ENCODE measurements at places on chromosomes 1 and 21.

DNA sequence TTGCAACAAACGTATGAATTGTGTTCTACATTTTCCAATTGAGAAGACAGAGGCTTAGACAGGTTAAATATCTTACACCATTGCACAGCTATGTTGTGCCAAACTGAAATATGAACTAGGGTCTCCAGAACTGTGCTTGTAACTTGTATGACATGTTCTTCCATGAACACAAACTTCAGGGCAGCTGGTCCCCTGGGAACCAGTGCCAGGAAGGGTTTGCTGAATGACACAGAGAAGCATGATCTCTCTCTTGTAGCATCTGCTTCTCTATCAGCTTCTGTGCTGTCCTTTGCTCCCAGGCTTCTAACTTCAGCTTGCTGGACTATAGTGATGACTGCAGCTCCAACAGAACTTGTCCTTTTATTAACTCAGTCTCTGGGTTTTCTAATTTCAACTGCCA, 385.5 kb downstream of the SIPA1L2 start:
- DNase-seq: no peak

- no peak for DNase-seq
Measured at GRCh38 chr1:15038232-15039016, 115.1 kb upstream of the TMEM51 start.

GRCh38 chr1:70319750-70320149, 34.8 kb downstream of the ANKRD13C start:
- DNase-seq: no peak

- no peak for DNase-seq
Measured at GRCh38 chr1:201730611-201731010, 98.3 kb upstream of the IPO9 start.

- DNase-seq: no peak
Measured at GRCh38 chr1:7516341-7516740, 254.8 kb upstream of the VAMP3 start.

DNA sequence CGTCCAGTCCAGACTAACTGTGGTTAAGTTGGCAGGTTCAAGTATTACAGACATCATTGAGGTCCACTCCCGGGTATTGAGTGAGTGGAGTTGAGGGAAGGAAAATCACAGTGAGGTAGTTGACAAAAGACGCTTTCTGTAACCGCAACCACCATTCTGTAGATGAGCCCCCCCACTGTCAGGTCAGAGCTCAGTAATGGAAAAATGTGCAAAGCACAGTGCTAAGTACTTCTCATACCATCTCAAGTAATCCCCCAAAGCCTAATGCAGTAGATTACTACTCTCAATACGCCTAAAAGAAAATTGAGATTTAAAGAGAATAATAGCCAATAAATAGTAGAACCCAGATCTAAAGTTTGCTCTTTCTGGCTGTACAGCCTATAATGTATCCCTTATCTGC, 522.8 kb downstream of the LMO4 start:
- DNase-seq: no peak

- DNase-seq: no peak
Measured at GRCh38 chr1:226248091-226248490, 24.6 kb downstream of the MIXL1 start.

- DNase-seq: no peak
Measured at GRCh38 chr1:155529929-155530328, 32.7 kb downstream of the ASH1L start.

DNA sequence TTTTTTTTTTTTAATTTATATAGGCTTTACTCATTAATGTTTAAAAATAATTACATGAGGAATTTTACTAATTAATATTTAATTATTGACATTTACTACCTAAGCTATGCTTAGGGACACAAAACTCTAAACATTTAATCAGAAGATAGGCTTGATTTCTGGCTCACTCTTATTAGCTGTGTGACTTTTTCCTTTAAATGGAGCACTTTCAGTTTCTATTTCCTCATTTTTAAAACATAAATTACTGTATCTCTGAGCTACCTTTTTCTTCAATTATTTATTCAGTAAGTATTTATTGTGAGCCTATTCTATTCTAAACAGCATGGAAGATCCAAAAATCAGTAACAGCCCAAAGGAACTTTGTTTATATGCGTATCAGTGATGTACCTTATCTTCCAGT, 40.5 kb downstream of the MAP3K7CL start:
- DNase-seq: no peak

DNA sequence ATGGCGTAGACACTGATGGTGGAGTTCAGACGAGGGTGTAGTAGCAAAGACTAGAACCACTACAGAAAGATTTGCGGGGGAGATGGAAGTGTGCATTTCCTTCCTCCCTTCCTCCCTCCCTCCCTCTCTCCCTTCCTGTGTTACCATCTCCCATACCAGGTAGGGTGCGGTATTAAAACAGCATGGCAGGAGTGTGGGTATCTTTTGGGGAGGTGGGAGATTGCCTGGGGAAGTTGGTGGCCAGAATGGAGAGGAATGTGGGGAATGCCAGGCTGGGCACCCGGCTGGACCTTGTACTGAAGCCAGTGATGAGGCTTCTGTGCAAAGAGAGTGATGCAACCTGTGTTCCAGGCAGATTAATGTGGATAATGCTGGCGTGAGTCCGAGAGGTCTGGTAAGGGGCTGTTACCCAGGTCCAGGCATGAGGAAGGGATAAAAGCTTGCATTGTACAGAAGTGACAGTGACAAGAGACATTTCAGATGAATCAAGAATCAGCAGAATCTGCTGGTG, 30.3 kb upstream of the PPP2R5A start:
- no peak for DNase-seq

DNA sequence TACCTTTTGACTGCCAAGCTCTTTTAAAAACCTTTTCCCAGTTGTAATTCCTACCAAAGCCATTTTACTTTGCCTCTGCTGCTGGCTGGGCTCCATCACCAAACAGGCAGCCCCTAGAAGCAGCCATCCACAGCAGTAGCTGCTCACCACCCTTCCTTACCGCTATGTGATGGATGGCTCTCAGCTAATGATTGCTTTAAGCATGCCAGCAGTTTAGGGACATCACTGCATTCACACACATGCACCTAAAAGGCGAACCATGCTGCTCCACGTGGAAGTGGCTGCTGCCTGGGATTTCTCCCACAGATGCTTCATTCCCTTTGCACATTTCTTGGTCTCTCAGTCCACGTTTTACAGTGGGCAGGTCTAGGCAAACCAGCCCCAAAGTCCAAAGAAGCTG, 46.3 kb upstream of the PDE9A start:
- DNase-seq: no peak

GRCh38 chr1:114690148-114690547, 5.2 kb downstream of the AMPD1 start:
- DNase-seq: no peak

DNA sequence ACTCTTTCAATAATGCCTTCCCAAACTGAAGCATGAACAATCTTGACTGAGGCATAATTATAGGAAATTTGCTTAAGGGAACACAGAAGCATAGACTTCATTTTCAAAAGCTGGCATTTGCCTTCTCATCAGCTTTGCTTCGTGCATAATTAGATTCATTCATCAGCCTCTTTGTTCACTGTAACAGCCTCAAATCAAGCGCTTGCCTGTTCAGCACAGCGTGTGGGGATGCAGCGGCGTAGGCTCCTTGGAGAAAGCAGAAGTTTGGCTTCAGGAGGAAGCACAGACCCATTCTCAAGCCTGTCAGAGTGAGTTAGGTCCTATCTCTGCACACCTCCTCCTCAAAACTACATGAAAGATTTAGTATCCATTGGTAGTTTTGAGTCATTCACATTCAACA, 246.4 kb upstream of the MAP1LC3C start:
- no peak for DNase-seq

DNA sequence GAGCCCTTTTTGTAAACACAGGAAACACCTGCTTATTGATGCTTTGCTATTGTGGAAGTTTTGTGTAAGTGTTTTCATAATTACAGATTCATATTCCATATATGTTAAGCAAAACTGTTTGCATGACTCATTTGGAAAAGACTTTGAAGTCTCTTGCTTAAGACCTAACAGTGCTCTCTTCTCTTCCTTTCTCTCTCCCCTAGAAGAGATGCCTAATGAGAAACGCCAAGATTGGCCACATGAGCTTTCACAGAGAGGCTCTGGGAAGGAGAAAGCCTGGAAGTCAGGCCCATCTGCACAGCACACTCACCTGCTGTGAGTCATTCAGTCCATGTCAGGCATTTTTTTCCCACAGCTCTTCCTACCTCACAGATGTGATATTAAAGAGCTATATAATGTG, 101.6 kb upstream of the PALMD start:
- no peak for DNase-seq

GRCh38 chr1:46491443-46492268, 2.0 kb downstream of the DMBX1 start:
- no peak for DNase-seq

- no peak for DNase-seq
Measured at GRCh38 chr1:27141266-27142003, 13.5 kb downstream of the SLC9A1 start.

GRCh38 chr1:202599669-202600431, 110.4 kb downstream of the SYT2 start:
- DNase-seq: no peak

DNA sequence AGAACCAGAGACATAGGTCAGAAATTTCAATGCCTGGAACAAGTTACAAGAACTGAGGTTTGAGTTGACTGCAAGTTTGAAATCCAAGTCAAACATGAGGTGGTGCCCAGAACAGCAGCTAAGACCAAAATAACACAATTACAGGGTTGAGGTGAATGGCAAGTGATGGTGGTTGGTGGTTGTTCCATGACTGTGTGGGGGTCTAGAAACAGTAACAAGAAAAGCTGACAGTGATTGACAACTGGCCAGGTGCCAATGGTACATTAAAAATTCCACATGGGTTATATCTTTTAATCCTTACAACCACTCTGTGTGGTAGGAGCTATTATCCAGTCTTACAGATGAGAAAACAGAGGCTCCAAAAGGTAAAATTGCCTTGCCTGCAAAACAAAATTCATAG, 32.0 kb downstream of the RIMS3 start:
- no peak for DNase-seq

GRCh38 chr1:30900931-30901560, 7.5 kb downstream of the SDC3 start:
- no peak for DNase-seq

GRCh38 chr1:4944911-4945310, 290.5 kb downstream of the AJAP1 start:
- DNase-seq: no peak

DNA sequence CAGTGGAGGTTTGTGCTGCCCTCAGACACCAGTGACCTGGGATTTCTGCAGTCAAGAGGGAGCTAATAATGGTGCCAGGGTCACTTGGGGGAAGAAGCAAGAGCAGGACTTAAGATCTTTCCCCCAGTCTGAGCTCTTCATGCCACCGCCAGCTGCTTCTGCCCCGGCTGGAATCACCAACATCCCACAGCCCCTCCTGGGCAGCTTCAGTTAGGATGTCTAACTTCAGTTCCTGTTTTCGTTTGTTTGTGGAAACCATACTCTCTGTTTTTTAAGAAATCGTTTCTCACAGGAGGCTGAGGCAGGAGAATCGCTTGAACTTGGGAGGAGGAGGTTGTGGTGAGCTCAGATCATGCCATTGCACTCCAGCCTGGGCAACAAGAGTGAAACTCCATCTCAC, 25.6 kb upstream of the PRDM2 start:
- DNase-seq: no peak

DNA sequence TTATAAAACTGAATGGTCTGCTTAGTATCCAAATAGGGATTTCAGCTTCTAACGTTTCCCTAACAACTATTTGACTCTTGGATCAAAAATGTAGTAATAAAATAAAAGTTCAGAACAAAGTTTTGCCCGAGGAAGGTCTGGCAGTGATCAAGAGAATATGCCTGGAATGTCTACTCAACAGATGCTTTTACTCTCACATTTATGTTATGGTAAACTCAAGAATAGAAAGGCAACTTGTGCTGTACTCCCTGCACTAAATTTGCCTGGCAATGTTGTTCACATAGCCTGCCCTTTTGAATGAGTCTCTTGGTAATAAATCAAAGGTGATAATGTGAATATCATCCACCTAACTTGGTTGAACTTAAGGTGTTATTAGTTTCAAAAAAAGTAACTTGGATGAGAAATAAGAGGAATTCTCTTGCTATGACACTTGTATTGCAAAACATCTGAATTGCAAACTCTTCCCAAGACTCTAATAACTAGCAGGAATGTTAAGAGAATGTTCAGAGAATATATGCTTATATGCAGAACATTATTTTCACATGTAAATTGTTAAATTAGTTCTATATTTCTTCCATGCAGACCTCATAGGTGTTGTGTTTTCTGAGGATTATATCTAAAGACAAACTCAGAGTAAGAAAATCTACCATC, 215.8 kb downstream of the COL24A1 start:
- DNase-seq: no peak

DNA sequence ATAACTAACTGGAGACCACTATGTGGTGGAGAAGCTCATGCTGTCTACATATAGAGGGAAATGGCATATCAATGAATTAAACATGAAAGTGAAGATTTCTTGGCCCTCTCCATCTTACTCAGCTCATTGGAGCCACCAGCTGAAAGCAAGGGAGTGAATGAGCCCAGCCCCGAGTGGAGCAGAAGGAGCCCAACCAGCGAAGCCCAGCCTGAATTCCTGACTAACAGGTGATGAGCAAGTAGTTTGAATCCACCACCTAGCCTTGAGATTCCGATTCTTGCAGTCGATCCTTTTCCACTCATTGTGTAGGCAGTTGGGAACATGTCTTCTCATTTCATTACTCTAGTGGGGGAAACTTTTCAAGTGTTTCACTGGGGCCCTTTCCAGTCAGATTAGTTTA, 18.6 kb upstream of the ST6GALNAC3 start:
- no peak for DNase-seq

DNA sequence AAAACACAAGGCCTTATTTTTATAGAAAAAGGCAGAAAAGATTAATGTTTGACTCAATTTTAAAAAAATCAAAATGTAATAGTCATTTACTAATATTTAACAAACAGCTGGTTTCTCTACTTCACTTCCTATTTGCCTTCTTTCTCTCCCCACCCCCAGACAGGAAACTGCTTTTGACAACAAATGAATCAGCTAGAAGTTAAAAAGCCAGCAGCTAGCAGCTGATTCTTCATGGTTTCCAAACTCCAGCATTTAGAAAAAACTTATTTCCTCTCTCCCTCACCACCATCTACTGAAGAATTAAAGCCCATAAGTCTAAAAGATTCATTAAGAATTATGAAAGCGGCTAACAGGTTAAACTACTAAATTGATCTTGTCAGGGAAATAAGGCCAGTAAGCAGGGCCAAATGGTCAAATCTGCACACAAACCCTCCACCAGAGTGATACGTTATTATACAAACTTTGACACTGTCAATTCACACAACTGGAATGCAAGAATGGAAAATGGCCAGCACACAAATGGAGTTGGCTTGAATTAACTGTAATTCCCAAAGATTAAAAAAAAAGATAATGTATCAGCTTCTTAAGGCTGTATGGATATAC, 4.0 kb downstream of the WDR26 start:
- DNase-seq: no peak

DNA sequence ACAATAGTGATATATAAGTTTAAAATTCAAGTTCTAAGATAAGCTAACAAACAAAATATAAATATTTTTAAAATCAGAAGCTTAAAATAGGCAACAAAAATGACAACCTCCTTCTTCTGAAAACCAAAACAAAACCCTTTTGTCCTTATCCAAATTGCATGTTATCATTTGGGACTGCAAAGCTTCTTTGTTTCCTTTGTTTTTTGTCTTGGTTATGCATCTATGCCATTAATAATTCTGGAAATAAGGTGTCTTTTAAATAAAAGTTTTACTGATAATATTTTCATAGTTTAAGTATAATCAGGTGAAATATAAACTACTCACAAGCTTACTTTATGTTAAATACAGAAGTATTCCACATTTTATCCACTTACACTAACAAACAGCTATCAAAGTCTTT, 20.5 kb downstream of the ADSS2 start:
- no peak for DNase-seq
